ENCODE measurements at places on chromosomes 7 and 10.

DNA sequence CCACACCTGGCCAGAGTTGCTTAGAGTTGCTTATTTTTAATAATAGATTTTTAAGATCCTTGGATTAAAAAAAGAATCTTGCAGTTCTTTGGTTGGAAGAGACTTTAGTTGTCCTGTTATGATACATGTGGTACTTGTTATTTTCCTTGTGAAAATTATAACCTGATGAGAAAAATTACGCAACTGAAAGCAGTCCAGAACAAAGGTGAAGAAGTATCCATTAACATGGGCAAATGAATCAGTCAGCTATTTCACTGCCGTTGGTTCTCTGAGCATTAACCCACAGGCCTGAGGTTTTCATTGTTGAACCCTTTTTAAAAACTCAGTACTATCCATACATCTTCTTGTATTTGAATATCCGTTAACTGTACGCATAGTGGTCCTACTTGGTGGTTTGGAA is 68.2 kb downstream of the GALNT11 start:
- no peak for DNase-seq

GRCh38 chr10:15348579-15348978 is 22.5 kb downstream of the FAM171A1 start:
- DNase-seq: no peak

GRCh38 chr10:75293446-75293820 is 57.7 kb upstream of the COMTD1 start:
- no peak for DNase-seq

- DNase-seq: no peak
Observed at GRCh38 chr10:78351809-78352208, 318.1 kb downstream of the RPS24 start.

DNA sequence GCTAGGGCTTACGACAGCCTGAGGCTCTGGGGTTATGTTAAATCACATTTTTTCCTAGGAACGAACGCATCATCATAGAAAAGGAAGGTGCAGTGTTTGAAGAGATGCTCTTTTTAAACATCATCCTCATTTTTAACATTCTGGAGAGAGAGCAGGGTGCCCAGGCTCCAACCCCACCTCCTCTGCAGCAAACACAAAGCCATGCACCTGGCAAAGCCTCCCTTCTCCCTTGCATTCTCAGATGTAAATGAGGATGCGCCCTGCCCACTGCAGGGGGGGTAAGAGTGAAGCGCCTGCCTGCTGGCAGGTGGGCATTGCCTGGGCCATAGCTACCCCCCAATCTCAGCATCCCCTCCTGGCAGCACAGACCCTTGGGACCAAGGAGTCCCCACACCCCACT is 92.4 kb downstream of the PTPRN2 start:
- no peak for DNase-seq

Measured in stimulated activated CD4-positive, alpha-beta T cell treated with anti-CD3 and anti-CD28 coated beads, TNF-alpha, amount 100 ng/mL, for 24 hours (primary cell).